Activated CD4-positive, alpha-beta T cell treated with anti-CD3 and anti-CD28 coated beads for 36 hours (primary cell): ENCODE measurements at places on chromosomes 2 and 18. TPM values are rescaled to one million over a fixed set of nuclear protein-coding genes. Genes with fewer than 3 reads are reported as not detected.

Gene TRABD2A
- total RNA-seq: 37.2 TPM

Gene CCDC85A
- total RNA-seq: not detected

Gene NPHP1
- 2.2 TPM for total RNA-seq

Gene MAPK4
- total RNA-seq: not detected

Gene DSG4
- total RNA-seq: not detected

Gene SCYGR4
- total RNA-seq: not detected

Gene LYPD6
- total RNA-seq: not detected

Gene ACMSD
- not detected for total RNA-seq

Gene CYRIA
- 2.8 TPM for total RNA-seq

Gene SCYGR7
- total RNA-seq: not detected

Gene NDC80
- 88.5 TPM for total RNA-seq

Gene MOGAT1
- not detected for total RNA-seq

Gene PXDN
- 0.37 TPM for total RNA-seq
